Pulmonary artery endothelial cell (primary cell): ENCODE measurements at places on chromosomes 4 and X.

DNA sequence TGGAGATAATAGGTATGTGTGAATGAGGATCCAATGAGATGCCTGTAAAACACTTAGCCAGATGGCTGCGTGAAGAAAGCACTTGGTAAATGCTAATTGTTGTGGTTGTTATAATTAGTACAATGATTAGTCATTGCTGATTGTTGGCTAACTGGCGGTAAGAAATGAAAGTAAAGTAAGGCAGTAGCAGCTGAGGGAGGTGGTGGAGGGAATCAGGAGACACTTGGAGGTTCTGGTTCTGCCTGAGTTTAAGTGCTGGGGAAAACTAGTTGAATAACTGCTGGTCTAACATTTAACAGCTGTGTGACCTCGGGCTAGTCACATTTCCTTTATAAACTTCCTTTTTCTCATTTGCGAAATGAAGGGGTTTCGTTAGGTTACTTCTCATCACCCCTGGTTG is 30.9 kb downstream of the CD38 start:
- DNase-seq: no peak

DNA sequence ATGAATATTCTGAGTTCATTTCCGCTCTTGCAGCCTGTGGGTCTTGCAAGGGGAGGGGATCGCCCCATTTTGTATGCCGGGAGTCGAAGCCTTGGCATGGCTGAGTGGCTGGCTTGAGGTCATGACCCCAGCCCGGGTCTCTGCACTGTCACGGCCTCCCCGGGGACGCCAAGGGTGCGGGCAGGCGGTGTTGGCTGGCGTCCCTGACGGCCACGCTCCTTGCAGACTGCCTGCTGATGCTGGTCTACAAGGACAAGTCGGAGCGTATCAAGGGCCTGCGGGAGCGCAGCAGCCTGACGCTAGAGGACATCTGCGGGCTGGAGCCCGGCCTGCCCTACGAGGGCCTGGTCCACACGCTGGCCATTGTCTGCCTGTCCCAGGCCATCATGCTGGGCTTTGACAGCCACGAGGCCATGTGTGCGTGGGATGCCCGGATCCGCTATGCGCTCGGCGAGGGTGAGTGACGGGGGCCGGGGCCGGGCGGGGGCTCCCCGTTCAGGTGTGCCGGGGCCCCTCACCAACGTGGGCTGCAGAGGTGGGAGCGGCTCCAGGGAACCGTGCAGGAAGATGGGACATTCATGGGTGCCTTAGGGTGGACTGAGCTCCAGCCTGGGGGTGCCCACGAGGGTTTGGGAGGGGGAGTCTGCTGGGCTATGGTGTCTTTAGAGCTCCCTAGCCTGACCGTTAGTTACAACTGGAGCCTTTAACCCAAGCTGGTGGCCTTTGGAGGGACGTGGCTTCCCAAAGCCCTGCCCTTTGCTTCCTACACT is 10.3 kb downstream of the DOK7 start:
- no peak for DNase-seq

DNA sequence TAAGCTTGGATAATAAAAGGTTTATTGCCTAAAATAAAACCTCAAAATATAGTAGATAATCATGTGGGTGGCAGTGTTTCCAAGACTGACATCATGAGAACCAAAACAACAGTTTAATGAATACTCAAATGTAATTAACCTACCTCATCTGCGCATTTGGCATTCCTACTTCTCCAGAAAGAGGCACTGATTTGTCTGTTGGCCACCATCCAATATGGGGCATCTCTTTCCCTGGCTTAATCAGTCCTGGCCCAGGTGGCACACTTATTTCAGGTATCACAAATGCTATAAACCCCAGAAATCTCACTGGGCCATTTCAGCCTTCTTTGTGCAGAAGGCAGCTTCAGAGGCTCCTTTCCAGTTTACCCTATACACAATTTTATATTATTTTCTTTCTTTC is 192.2 kb downstream of the COMMD8 start:
- no peak for DNase-seq

DNA sequence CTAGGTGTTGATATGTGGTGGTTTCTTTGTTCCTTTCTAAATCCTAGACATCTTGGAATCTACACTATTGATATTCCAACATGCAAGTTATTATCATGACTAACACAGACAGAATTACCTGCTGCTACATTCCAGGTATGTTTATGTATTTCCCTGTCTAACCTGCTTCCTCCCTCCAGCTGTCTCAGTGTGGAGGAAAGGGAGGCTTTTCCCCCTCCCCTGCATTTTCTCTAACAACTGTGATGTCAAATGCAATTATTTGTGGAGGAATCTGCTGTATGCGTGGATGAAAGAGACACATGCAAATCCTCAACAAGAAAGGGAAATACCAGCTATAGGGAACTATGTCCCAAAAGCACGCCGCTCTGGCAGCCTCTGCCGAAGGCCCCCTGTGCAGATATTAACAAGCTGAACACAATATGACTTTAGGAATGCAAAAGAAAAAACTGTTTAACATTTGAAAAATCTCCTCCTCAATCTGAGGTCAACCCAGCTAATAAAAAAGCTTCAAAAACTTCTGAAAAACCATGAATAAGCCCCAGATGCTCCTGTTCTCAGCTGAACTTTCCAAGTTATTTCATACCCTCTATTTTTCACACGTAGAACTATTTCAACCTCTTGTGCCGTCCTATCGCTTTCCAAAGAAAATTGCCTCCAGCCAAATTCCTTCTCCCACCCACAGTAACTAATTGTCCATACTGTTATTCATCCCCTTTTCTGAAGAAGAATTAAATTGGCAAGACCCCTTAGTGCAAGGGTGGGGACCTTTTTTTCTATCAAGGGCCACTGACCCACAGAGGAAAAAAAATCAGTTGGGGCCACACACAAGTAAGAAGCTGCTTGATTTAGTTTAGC is 225.1 kb upstream of the GPC4 start:
- no peak for DNase-seq

DNA sequence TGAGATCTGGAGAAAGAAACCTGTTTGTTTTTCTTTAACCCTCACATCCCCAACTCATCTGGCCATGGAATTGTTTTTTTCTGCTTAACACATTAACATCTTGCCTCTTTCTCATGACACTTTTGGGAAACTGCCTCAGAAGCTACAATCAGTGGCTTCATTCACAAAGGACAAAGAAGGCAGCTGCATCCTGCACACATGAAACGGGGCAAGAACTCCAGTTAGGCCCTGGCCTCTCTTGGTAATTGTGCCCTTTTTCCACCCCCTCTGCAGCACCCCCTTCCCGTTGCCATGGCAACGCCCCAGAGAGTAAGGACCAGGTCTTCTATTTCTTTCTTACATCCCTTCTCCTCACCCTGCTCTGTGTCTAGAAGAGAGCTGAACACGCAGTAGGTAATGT is 103.4 kb downstream of the PDGFRA start:
- DNase-seq: no peak

DNA sequence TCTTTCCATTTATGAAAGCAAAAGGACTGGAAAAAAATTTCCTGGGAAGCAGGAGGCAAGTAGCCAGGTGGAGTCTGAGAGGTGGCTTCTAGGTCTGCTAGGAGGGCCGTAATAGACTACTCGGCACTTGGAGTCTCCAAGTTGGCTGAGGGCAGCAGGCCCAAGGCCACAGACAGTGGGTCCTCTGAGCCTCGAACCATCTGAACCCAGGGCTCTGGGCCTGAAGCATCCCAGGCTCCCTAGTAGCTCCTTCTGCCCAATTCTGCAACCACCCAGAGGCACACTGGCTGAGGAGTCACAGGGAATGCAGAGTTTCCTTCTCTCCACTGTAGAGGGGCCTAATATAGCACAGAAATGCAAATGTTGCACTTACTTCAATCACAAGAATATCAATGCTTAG is 19.8 kb downstream of the TKTL1 start:
- DNase-seq: no peak

GRCh38 chr4:158936238-158936637 is 166.6 kb upstream of the RAPGEF2 start:
- no peak for DNase-seq

GRCh38 chr4:6876440-6876839 is 33.2 kb upstream of the TBC1D14 start:
- no peak for DNase-seq

GRCh38 chrX:154967603-154968002 is 54.9 kb downstream of the F8 start:
- DNase-seq: peak; percentile 20

DNA sequence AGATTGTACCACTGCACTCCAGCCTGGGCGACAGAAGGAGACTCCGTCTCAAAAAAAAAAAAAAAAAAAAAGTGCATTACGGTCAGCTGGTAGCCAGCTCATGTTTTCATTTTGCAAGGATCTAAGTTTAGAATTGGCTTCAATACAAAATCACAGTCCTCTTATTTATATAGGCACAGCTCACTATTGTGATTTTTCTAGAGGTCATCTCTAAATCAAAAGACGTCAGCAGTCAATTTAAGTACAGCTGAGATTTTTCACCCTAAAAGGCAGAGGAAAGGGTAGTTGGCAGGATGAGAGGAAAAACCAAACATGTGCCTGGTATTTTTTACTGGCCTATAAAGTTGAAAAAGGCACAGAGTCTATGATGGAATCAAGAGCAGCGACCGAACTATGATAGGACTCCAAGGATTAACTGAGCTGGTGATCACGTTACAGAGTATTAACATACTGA is 30.8 kb downstream of the ASB5 start:
- peak; percentile 1 for DNase-seq

DNA sequence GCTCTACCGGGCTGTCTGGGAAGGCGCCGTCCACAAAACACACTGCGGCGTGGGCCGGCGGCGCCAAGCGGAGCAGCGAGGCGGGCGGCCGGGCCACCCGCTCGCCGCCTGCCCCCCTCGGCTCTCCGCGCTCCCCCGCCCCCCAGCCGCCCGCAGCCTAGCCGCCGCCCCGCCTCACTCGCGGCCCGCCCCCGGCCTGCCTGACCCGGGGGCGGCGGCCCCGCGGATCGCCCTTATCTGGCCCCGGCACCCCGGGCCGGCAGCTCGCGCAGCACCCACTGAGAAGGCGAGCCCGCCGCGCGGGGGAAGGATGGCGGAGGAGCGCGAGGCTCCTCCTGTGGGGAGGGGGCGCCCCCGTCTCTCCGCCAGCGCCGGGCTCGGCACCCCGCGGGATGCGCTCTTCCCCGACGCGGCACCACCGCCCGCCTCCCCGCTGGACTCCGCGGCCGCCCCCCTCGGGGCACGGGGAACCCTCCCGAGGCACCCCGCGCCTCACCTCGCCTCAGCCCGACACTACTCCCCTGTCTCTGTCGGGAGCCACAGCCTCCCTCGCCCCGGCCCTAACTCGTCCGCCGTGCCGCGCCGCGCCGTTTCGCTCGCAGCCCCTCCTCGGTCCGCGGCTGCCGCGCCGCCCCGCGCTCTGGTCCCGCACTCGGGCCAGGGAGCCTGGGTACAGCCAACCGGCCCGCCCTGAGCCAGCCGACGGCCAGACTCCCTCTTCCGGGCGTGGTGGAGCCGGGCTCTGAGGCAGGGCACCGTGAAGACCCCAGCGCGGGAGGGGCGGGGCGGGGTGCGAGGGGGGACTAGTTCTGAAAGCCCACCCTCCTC is 566 bp downstream of the ATP11C start:
- no peak for DNase-seq

- DNase-seq: no peak
Measured at GRCh38 chr4:31085689-31086088, 365.5 kb downstream of the PCDH7 start.

DNA sequence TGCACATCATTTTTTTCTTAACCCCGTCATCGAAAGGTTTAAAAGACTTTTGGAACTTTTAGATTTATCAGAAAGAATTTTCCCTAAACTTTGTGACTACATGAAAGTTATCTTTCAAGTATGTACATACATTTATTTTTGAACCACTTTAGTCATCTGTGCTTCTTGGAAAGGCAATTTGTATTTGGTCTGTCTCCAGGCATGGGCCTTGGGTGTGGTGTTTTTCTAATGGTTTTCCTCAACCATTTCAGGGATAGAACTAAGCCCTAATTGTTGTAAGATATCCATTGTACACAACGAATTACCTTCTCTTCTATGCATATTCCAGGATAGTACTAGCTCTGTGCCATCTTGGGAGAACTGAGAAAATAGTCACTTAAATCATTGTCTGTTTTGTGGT is 191.5 kb upstream of the RPL34 start:
- no peak for DNase-seq

DNA sequence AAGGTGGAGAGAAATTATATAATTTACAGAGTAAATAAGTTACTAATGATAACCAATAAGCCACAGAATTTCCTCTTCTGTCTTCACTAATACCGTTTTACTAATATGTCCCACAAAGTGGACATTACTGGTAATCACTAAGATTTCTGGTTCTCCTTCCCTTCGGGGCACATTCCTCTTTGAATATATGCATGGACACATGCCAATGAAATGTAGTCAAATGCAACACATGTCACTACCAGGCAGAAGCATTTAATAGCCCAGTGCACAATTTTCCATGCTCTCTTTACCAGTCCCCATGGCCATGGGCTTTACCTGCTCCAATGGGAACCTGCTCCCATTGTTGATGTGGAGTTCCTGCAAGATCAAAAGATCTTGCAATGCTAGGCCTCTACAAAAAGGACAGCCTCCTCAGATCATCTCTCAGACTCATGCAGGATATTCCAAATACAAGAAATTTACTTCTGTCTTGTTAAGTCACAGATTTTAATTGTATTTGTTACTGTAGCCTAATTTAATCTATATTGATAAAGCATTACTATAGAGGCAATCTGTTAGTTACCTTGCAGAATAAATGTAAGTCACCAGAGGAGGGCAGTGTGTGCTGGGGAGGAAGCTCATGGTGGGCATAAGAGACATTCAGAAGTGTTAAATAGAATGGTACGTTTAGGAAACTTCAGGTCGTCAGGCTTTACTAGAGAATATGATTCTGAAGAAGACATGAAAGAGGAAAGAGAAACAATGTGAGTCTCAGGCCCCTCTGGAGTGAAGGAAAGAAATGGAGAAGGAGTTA is 37.1 kb upstream of the INPP4B start:
- DNase-seq: no peak

DNA sequence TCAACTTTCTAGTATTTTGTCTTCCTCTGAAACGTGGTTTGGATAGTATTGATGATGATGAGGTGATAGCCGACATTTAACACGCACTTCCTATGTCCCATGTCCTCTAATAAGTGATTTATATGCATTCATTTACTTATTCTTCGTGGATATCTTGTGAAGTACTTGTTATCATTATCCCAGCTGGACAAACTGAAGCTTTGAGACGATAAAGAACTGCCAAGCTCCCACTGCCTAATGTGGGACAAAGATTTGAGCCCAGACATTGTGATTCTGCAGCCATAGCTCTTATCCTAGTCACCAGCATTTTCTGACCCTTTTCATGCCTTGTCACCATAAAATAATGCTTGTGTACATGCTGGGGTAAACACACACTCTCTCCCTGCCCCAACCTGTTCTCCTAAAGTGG is 92.5 kb downstream of the RAPGEF2 start:
- no peak for DNase-seq
